ENCODE measurements at places on chromosomes 5 and 9.

GRCh38 chr5:93603793-93604643, 21.0 kb downstream of the NR2F1 start:
- DNase-seq: no peak

DNA sequence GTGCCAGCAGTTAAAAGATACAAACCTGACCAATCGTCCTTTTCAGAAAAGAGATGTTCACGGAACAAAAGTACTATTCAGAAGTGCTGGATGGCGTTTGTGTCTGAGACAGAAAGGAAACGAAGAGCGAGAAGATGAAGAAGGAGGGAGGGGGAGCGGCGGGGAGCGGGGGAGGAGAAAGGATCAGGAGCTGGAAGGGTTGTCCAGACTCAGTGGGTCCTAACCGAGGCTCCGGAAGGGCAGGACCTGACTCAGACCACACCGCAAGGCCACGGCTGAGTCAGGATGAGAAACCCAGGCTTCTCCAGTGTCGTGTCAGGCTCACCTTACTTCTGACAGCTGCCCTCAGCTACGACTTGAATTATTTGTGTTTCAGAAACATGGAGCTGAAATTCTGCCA, 46.2 kb downstream of the PAX5 start:
- DNase-seq: no peak

GRCh38 chr5:61123145-61123544, 39.1 kb downstream of the SMIM15 start:
- no peak for DNase-seq

DNA sequence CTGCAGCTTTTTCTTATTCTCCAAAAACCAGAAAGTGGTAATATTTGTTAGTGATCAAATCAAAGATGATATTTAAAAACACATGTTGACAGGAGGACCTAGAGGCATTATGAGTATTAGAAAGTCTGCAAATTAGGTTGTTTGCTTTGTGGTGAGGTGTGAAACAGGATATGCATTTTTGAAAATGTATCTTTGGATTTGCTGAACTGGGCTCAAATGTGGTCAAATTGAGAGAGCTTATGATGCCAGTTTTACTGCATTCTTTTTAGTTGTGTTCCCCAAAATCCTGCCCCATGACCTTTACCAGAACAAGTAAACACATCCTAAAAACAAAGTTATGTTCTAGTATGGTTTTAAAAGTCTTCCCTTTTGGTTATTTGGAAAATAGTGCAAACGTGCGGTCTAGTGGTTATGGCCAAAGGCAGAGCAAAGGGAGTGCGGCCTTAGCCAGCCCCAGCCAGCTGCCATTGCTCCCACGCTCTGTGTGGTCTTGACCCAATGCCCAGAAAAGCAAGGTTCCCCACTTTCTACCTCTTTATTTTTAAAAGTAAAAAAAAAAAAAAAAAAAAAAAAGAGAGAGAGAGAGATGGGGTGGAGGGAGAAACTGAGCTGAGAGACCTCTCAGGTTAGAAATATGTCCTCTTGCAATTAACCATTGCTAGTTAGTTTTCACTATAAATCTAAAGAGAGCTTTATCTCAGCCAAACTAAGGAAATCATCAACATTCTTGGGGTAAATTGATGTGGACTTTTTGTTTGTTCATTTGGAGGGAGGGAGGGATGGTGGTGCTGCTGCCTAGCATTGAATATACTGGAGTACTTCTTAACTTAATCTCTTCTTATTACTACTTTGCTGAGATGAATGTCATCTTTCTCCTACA, 176.6 kb downstream of the ARHGAP26 start:
- no peak for DNase-seq

GRCh38 chr5:28576022-28576421, 1537.6 kb upstream of the CDH9 start:
- DNase-seq: no peak

DNA sequence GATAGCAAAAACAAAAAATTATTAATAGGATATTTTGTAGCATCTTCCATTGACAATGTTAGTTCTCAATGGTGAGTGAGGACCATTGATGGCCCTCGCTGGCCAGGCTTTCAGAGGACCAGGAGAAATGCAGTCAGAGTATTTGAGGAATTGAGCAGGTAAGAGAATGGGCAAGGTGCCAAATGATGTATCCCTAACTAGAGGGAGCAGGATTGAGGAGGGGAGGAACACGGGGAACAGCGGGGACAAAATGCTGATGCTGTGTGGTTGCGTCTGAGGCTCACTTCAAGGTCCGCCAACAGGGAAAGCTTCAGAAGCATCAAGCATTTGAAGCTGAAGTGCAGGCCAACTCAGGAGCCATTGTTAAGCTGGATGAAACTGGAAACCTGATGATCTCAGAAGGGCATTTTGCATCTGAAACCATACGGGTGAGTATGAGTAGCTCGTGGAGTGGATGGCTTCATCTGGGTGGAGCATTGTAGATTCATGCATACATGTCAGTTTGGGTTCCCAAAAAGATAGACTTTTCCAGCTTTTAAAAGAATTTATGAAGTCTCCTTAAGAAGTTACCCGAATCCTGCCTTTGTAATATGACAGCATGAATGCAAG, 16.2 kb downstream of the SPTAN1 start:
- DNase-seq: no peak

DNA sequence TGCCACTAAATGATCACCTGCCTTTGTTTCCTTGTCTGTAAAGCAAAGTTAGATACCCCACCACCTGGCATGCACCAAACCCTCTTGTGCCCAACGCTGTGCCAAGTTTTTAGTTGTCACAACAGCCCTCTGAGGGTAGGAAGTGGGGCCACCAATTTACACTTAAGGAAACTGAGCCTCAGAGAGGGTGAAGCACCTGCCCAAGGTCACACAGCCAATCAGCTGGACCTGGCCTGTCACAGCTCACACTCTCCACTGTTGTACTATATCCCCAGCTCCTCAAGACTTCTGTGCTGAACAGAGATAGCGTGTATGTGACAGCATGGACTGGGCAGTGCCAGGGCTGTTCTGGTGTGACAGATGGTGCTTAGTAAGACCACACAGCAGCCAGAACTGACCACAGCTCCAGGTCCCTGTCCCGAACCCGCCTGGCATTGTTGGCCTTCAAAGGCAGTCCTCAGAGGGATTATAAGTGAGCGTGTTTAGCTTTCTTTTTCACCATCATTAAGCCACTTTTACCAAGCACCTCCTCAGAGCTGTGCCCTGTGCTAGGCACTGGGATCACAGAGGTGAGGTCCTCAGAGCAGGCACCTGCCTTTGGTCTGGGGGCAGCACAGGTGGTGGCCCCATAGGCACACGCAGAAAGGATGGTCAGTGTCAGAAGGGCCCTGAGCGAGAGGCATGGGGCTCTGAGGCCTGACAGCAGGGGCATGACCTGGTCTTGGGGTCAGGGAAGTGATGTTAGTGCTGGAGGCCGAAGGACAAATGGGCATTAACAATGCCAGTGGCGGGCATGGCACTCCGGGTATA, 71.1 kb downstream of the COL27A1 start:
- no peak for DNase-seq

DNA sequence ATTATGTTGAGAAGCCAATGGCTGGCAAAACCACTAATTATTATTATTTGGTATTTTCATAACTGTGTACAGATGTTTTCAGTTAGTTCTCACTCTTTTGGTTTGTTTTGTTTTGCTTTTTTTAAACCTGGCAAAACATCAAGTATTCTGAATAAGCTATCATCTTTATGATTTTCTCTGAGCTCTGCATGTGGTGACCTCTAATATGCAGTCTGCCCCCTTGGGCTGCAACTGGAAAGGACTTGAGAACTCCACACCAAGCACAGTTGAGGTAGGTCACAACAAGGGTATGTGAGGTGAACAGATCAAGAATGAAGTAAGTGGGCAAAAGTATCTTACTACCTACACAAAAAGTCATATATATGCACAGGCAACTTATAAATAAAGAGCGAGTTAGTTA, 202.2 kb downstream of the NFIB start:
- no peak for DNase-seq

DNA sequence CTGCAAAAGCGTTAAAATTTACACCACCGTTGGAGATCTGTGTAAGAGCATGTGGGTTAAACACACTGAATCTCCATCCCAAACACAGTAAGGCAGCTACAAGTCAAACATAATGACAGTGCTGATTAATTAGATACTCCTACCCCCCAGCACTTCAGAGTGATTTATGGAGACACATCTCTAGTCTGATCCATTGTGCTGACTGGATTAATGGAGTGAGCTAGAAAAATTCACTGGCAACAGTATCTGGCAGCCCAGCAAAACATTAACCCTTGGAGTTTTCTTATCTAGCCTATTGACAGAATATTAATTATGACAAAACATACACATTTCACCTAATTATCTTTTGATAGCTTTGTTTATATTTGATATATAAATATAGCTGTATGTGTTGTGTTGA, 188.6 kb upstream of the ISL1 start:
- no peak for DNase-seq

- DNase-seq: no peak
Measured at GRCh38 chr9:124776618-124776953, 347 bp upstream of the OLFML2A start.

DNA sequence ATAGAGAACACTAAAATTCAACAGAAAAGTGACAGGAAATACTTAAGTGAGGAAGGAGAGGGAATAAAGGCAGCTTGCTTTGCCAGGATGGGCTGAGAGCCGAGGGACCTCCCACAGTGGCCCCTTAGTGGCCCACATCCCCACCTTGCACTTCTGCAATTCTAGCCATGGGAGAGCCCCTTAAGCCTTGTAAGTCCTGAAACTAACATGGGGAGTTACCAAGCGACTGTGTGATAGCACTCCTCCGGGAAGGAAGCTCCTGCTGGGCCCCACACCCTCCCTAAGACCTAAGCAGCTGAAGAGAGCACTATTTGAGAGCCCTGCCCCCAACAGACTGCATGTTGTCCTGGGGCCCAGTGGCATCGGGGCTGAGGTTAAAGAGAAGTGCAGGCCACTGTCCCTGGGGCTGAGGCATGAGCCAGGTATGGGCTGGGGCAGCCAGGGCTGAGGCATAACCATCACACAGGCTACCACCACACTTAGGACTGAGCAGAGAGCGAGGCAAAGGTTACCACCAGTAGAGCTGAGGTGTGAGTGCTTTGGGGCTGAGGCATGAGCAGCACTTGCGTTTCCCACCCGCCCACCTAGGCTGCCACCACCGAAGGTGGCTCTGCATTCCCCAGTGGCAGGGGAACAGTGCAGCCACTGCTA, 301.8 kb upstream of the TRPC7 start:
- DNase-seq: no peak

DNA sequence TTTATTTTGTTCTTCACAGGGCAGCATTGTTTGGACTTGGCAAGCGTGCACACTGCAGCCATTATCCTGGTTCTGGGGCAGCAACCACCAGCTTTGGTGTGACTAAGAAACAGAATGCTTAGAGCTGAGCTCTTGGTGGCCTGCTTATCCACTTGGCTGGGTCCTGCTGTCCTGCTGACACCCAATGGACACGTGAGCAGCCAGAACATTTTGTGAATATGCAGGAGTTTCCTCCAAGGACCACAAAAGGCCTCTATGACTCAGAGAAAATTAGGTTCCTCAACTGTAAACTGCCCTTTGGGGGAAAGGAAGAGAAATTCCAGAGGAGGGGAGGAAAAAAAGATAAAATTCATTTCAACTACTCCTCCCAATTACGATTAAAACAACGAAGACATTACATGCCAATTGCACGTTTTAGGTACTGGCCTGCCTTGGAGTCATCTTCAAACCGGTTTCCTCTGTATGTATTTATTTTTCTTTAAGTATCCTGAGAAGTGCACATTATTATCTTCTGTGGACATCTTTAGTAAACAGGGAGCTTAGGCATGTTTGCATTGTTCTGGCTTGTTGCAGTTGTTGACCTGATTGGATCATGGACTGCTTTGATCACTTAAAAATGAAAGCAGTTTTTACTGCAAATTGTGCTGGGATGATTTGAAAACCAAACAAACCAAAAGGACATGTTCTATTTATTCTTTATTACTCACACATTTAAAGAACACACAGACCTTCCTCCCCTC, 82.3 kb upstream of the TLE4 start:
- no peak for DNase-seq

- DNase-seq: no peak
Measured at GRCh38 chr9:12719431-12719830, 26.2 kb downstream of the TYRP1 start.

GRCh38 chr9:78046112-78046511, 14.5 kb upstream of the GNAQ start:
- no peak for DNase-seq

- DNase-seq: no peak
Measured at GRCh38 chr5:75611311-75612225, at the start of gene ANKDD1B. Gene ANKDD1B, plus strand, starts transcription at chr5:75611453. Its CDS starts 182 bp downstream, at chr5:75611635.

DNA sequence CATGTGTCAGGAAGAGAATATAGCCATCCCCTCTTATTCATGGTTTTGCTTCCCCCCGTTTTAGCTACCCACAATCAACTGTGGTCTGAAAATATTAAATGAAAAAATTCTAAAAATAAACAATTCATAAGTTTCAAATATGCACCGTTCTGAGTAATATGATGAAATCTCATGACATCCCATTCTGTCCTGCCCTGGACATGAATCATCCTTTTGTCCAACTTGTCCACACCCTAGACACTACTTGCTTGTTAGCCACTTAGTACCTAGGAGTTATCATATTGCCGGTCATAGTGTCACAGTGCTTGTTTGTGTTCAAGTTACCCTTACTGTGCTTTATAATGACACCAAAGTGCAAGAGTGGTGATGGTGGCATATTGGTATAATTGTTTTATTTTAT, 113.5 kb downstream of the CAAP1 start:
- DNase-seq: no peak

DNA sequence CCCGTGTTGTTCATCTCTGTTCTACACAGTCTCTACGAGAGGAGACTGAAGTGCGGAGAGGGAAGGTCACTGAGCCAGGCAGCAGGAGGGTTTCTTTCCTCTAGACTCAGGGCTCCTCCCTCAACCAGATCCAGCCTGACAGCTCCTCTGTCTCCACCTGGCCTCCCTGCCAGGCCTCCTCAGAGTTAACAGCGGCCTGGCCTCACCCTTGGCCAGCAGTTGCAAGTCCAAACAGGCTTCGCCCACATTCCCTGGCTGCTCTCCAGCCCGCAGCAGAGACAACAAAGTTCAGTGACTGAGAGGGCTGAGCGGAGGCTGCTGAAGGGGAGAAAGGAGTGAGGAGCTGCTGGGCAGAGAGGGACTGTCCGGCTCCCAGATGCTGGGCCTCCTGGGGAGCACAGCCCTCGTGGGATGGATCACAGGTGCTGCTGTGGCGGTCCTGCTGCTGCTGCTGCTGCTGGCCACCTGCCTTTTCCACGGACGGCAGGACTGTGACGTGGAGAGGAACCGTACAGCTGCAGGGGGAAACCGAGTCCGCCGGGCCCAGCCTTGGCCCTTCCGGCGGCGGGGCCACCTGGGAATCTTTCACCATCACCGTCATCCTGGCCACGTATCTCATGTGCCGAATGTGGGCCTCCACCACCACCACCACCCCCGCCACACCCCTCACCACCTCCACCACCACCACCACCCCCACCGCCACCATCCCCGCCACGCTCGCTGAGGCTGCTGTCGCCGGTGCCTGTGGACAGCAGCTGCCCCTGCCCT, at the start of gene HRCT1:
HRCT1 (plus strand) TSS at position 291 of the 768 bp plus-strand sequence; CDS start at position 377, 86 bp downstream.
- no peak for DNase-seq

GRCh38 chr9:78663369-78663768, 366.4 kb downstream of the PSAT1 start:
- DNase-seq: no peak
